ENCODE measurements at places on chromosomes 11 and 22.

DNA sequence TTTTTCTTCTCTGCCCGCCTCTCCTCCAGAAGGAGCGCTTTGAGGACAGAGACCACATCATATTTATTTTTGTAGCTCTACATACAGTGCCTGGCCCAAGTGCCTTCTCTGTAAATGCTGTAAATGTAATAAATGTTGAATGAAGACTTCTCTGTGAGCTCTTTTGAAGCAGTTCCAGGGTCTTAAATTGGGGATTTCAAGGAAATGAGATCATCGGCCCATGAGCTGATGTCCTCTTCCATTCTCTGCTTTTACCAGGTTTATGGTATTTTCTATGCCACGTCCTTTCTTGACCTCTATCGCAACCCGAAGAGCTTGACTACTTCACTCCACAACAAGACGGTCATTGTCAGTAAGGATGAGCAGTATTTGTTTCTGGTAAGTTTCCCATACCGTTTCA is 165.7 kb upstream of the SORL1-AS1 start:
- no peak for DNase-seq

DNA sequence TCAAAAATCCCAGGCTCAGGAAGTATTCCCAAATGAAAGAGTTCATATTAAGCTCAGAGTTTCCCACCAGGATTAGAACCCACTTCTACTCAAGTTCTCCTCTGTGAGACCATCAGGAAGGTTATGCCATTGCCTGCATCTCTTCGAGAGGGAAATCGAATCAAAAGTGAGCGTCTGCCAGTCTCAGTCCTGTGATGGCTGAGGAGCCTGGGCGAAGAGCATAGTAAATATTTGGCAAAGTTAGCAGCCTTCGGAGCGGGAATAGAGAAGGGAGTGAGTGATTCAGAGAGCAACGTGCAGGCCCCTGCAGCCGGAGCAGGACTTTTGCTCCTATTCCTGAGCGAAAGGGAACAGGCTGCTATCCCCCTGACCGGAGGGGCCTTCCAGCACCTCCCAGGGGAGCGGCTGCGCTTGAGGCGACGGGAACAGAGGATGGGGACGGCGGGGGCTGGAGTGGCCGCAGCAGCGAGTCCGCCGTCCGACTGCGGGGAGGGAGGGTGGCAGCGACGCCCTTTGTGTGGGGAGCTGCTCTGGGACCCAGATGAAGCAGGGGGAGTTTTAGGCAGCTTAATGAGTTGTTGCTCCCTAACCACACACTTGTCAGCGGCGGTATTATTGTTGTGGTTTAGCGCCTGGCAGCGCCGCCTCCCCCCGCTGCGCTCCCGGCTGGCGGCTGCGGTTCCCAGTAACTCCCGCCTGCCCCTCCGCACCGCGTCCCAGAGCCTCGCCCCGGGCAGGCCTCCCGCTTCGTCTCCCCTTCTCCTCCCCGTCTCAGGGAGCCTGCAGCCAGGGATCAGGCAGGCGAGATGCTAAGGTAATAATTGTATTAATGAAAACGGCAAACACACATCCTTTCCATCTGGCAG is 21.7 kb upstream of the NRGN start:
- DNase-seq = no peak

- no peak for DNase-seq
Measured at GRCh38 chr11:93700830-93701229, 39.3 kb downstream of the CEP295 start.

GRCh38 chr11:83259559-83259958 is 26.6 kb downstream of the CCDC90B start:
- DNase-seq = no peak

DNA sequence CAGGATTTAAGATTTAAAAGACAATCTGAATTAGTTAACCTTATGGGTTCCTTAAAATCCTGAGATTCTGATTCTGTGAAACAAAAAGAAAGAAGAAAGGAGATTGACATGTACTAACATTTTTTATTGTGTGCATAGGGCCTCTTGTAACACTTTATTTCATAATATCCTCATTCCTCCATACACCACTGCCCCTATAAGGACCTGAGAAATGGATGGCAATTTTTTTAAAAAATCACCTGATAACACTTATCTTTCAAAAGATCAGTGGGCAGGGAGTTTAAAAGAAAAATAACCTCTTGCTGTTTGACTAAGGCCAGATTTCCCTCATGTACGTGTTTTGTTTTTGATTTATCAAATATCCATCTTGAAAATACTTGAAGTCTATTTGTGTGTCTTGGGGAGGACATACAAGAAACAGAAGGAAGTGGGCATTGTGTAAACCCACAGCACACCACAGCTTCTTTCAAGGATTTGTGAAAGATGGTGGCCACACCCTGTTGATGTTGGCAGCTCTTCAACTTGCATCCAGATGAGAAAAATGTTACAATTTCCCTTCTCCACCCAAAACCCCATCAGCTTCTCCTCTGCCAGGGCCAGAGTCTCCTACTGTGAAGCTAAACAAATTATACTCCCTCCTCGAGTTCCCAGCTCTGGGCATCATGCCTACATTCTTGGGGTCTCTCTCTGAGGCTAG is 35.0 kb upstream of the MPEG1 start:
- no peak for DNase-seq

- DNase-seq = no peak
Measured at GRCh38 chr11:614623-615503, 887 bp downstream of the IRF7 start.

- no peak for DNase-seq
Measured at GRCh38 chr11:2882396-2883110, 3.0 kb downstream of the CDKN1C start.

- no peak for DNase-seq
Measured at GRCh38 chr11:123239191-123240150, 44.4 kb upstream of the CLMP start.

DNA sequence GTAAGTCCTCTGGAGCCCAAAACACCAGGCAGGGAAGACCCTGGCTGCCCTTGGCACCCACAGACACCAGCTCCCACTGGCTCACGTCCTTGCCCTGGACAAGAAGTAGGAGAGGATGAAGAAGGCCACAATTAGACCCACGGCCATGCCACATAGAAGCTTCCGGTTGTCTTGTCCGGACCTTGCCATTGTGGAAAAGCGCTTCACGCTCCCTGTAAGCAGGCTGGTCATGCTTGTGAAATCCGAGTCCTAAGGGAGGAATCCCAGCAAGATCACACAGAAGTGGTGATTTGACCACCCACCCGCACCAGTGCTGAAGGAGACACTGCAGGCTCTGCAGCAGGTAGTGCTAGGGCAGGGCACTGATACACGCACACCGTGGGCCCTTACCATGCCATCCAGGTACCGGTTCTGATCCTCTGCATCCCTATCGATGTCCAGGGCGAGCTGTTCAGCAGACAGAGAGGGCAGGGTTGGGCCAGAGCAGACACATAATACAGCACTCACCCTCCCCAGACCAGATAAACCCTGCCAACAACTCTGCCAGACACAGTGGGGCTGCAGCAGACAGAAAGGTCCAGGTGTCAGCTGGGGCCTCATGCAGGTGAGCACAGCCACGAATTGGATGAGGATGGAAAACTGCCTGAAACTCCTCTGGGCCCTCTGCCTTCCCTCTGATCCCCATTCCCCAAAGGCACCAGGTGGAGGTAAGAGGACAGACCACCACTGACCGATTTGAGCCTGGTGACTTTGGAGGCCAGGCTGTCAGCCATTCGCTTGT is 1.8 kb downstream of the BET1L start:
- no peak for DNase-seq

DNA sequence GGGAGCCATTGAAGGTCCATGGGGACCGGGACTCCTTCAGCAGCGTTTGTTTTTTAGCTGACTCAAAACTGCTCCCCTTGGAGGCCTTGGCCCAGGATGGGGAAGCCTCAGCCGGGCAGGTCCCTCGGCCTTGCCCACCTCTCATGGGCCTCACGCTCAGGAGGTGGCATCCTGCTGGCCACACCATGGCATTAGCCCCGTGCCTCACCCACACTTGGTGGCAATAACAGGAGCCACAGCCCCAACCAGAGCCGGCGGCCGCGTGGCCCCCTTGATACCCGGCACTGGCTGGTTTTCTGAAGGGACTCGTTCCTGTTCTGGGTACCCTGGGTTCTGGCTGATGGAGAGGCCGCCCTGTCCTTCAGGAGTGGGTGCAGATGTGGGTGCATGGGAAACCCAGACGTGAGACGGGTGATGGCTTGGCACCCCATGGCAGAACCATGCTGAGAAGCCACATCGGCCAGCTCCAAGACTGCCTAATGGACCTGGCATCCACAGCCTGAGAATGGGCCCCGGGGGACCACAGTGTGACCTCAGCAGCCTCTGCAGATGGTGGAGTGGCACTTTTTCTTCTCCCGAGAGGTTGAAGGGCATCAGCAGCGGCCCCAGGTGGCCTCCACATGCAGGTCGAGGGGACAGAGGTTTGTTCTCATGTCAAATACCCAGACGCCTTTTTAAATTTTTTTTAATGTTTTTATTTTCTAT is 49.8 kb upstream of the PPARA start:
- no peak for DNase-seq

GRCh38 chr11:109374441-109374840 is 47.5 kb upstream of the C11orf87 start:
- DNase-seq = no peak
